NCI-H774 (cell line): ENCODE measurements at places on chromosomes 6 and 20.

- no peak for DNase-seq
These were observed 180.5 kb downstream of the TENT5A start for GRCh38 chr6:81572020-81572419.

DNA sequence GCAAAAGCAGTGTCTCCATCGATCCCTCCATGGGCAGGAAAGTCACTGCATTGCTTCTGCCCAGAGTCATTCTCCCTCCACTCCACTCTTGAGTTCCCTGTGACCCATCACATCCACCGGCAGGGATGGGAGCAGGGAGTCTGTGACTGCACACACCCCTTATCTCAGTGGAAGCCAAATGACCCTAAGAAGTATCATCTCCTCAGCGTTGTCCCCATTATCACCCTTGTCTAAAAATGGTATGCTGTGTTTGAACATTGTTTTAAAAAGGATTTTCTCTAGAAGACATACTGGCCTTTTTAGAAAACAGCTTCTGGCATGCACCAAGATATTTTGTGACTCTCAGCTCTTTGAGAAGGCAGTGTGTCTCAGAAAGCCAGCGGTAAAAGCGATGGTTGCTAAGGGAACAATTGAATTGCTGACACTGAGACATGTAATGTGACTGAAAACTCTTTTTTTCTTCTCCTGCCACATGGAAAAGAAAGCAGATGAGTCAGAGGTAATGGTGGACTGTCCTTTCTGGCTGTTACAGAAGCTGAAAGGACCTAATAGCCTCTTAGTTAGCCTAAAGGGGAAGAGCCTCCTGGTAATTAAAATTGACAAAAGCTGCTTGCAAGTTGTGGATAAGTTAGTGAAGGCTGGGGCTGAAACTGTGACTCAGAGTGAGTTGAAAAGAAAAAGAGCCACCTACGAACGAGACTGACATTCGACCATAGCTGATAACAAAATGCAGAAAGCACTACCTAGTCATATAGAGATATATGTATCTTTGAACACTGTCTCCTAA is 120.5 kb downstream of the MAP3K7 start:
- DNase-seq: no peak

DNA sequence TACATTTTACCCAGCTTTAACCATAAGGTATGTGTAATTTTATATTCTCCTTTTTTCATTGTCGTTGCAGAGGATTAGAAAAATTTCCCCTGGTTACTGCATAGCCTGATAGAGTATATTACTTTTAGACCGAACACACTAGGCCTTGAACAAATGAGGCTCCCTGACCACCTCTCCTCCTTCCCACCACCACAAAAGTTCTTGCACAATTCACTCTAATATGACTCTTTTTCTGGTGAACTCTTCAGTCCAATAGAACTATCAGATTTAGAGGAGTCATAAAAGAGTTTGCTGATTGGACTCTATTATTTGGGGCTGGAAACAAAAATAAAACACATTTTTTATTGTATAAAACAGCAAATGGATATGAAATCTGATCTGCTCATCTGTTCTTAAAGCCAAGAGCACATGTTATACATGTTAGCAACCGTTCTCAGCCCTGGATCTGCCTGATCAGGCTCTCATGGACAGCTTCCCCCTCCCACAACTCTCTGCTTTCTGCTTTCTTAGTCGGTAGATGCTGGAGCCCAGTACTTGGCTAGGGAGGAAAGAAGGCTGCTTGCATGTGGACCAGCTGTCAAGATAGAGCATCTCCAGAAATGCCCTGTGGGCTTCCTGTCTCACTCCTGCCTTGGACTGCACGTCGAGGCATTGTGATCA is 83.5 kb downstream of the CD164 start:
- no peak for DNase-seq

DNA sequence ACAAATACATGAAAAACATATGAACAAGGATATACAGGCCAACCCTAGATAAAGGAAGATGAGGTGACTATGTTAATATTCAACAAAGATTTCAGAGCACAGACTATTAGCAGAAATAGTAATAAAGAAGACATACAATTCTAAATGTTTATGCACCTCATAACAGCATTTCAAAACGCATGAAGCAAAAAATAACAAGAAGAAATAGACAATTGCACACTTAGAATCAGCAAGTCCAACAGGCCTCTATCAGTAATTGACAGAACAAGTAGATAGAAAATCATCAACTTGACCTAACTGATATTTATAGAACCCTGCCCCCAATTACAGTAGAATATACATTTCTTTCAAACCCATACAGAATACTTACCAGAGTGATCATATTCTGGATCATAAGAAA is 11.4 kb upstream of the DOK5 start:
- no peak for DNase-seq

DNA sequence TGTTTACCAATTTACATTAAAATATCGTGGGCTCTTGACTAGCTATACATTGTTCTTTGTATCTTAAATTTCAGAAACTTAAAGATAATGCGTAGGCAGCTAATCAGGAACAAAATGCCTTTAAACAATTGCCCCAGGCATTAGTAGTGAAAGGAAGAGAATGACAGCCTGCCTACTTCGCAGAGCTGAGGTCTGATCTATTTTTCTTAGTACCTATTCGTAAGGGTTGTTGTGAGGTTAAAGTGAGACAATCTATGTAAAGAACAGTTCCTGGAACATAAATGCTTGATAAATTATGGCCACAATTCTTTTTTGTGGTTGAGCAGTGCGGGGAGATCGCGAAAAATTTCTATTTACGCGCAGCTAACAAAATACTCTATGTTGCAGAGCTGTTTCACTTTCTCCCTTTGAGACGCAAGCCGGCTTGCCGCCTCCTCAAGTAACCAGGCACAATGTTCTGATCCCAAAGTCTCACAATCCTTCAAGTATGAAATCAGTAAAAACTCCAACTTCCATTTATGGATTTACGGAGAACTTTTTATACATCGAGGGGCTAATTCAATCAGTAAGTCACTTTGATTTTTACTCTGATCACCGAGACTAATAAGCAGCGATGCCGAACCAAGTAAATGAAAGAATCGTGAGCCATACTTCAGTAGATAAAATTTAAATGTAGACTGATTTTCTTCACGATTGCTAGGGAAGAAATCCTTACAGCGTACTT is 878 bp upstream of the PNRC1 start:
- DNase-seq: no peak

- no peak for DNase-seq
These were observed 221.5 kb upstream of the DEFB112 start for GRCh38 chr6:50271266-50271665.

DNA sequence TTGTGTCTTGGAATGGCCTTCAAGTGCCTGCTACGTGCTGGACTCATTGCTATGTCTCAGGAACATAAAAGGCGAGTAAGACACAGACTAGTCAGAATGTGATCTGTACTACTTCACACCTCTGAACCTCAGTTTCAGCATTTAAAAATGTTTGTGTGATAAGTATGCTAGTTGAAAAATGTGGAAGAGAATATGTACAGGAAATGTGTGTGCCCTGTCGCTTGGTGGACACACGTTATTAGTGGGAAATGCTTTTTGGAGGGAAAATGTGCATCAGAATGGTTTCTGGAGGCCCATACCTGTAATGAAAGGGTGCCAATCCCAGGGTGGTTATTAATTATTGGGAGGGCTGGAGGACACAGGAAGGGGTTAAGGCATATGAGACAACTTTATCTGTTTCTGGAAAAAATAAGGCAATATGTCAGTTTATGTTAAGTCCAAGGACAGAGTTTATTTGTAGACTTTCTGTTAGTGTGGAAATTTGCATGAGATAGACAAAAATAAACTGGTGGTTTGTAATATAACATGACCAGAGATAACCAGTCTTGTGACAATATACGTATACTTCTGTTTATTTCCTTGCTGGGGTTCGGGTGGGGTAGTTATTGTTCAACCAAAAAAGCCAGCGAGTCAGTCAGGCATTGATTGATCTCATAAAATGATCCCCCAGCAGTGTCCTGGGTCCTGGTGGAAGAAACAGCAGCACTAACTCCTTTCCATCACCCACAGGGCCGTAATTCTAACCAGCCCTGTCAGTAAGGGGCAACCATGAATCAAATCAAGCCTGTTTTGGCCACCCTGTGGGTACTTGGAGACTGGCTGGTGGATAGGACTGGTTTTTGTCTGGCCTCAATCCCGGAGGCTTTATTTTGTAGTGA is 117.9 kb downstream of the JARID2 start:
- DNase-seq: no peak

- DNase-seq: no peak
These were observed 290.7 kb downstream of the ARHGAP18 start for GRCh38 chr6:129419324-129419723.

DNA sequence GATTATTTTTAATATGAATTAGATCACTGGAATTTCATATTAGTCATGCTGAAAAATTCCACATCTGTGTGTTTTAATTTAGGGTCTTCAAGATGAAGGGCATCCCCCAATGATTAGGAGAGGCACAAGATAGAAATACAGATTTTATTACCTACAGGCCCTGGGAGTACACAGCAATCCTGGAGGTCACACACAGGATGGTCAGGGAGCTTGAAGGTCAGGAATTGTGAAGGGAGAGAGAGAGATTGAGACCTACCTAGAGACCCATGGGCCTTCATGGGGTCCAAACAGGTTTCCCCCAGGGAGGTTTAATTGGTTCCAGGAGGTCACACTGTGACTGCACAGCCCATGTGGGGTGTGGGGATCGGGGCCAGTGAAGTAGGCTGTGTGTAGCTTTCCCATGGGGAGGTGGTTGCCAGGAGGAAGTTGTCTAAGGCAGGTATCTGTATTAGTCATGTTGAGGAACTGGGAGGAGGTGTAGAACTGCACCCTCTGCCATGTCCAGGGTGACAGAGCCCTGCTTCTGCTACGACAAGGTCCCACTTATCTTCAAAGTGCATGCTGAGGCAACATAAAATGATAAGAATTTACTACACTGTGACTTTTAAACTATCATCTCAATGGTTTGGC is 18.3 kb downstream of the SNX9 start:
- no peak for DNase-seq

- DNase-seq: no peak
These were observed 566.4 kb downstream of the BMP2 start for GRCh38 chr20:7333841-7334240.

DNA sequence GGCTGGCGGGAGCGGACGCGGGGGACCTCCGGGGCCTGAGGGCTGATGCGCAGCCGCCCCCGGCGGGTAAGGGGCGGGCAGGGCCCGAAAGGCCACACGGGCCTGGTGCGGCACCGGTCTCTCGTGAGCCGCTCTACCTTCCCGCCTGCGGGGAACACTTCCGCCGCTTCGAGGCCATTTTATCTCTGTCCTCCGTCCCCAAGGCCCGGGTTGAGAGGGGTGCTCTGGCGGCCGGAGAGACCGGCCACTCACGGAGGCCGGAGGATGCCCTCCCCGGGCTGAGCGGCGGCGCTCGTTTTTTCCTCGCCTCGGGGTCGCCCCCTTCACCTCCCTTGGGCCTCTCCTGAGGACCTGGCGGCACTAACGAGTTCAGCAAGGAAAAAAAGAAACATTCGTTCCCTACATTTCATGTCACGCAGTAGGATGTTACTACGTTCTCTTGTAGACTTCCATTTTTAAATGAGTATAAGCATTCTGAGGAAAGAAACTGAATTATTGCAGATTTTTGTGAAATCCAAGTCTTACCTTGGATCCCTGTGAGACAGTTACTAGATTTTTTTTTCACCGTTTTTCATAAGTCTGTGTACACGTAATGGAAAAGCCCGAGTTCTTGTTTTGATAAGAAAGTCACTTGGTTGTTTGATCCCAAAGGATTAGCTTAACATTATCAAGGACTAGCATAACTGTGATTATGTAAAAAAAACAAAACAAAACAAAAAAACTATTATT is 575 bp downstream of the WTAP start:
- DNase-seq: no peak

DNA sequence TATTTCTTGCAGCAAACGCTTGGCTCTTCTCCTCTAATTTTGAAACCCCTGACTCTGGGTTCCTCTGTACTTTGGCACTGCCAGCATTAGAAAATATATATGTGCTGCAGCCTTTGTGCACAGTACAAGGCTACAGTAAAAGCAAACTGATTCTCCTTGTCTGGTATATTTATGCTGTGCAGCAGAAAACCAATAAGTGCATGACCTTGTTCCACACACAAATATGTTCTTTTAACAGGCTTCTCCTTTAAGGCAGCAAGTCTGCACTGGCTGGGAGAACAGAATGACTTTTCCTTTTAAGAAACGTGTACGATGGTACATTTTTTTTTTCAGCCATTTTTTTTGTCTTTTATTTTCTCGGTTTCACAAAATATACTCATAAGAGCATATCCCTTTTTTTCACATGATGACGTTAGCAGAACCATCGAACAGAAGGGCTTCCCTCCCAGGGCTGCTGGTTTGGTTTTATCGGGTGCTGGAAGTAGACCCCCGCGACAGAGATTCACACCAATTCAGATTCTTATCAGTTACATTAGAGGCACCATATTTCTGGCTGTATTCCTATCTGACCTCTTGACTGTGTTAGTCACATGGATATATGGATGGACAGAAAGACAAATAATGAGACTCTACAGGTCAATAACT is 129.9 kb upstream of the ARID1B start:
- no peak for DNase-seq

DNA sequence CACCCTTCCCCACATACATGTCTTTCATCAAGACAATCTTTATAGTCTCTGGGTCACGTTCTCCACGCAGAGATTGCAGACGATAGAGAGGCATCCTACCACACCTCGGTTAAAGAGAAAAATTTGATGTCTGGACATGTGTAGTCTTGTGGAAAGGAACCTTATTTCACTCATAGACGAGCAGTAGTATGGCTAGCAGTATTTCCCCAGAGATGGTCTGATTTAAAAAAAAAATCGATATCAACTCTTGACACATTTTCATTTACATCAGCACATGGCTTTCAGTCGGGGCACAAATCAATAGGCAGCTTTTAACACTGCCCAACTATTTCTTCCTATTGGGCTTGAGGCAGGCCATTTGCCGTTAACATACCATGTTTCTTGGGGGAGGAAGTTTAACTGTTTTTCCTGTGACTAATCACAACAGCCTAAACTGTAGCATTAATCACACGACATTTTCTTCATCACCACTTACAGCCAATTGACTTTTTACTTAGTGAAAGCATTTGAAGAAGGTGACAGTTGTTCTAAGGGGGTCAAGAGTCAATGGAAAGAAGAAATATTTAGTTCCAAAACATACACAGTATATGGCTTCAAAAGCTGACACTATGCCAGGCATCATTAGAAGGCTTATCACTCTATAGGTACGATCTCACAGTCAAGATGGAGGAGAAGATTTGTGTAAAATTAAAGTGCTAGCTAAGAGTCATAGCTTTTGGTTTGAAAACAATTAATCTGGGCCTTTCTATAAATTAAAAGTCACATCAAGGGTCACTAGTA is 129.5 kb upstream of the HDAC2 start:
- DNase-seq: no peak

- no peak for DNase-seq
These were observed 16.2 kb downstream of the LATS1 start for GRCh38 chr6:149701714-149702113.

GRCh38 chr6:126657561-126658175 is 317.8 kb downstream of the CENPW start:
- DNase-seq: peak; percentile 7
